ENCODE measurements at places on chromosomes 13 and 19. TPM values are rescaled to one million over a fixed set of nuclear protein-coding genes. Genes with fewer than 3 reads are reported as not detected.

Gene MIA
- 7.9 TPM for total RNA-seq

Gene MBD3L2
- total RNA-seq = not detected

DNA sequence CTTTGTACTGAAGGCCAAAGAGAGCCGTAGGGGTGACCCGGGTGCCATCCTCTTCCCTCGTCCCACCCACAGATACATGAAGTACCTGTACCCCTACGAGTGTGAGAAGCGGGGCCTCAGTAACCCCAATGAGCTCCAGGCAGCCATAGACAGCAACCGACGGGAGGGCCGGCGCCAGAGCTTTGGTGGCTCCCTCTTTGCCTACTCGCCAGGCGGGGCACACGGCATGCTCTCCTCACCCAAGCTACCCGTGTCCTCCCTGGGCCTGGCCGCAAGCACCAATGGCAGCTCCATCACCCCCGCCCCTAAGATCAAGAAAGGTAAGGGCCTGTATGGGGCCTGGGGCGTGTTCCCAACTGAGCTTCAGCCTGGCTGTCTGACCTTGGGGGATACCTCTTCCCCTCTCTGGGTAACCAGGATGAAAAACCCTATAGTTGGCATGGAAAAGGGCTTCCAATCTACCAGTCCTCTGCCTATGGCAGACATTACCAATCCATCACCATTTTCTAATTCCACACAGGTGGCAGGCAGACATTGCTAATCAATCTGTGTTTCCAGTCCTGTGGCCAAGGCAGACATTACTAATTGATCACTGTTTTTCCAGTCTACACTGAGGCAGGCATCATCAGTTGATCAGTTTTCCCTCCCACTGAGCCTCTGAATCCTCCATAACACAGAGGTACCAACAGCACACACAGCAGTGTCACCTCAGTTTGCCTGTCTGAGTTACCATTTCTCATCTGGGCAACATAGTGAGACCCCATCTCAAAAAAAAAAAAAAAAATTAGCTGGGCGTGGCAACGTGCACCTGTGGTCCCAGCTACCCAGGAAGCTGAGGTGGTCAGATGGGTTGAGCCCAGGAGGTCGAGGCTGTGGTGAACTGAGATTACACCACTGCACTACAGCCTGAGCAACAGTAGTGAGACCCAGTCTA lies 19.1 kb upstream of the WDR18 start:
- H3K36me3 ChIP-seq = peaks cover 78% of the 10 kb centered on the region
- H3K4me3 ChIP-seq = no peak overlapping the region
- no peak overlapping the region for H3K27ac ChIP-seq
- no peak for DNase-seq
- H3K4me1 ChIP-seq = peaks cover 9% of the 10 kb centered on the region
- no peaks in the 10 kb centered on the region for H3K27me3 ChIP-seq

DNA sequence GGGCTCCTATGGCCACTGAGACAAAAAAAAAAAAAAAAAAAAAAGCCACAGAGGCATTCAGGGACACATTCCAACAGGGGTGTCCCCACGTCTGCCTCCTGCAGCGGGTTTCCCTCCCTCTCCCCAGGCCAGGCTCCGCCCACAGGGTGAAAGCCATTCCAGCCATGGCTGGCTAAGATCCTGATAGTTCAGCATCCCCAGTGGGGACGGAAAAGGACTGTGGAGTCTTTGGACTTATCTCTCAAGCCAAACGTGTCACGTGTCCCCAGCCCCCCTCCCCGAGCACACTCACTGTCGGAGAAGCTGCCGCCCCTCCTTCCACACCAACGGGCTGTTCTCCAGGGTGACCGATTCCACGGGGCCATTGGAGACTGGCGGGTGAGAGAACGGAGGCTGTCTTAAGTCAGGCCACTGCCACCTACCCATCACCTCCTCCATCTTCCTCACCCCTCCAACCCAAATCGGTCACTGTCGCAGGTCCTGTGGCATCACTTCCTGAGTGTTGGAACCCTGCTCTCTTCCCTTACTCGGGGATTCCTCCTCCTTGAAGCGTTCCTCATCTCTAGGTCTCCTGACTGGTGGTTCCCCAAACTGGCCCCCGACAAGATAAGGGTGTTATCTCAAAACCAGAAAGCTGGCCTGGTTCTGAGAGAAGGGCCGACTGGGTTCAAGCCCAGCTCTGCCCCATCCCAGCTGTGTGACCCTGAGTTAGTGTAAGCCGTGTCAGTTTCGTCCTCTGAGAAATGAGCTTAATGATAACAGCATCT lies 9.1 kb upstream of the FKRP start:
- peaks cover 81% of the 10 kb centered on the region for H3K36me3 ChIP-seq
- no peak overlapping the region for H3K4me3 ChIP-seq

- H3K4me3 ChIP-seq = peak overlapping the region; percentile 97
- no peak for DNase-seq
- no peaks in the 10 kb centered on the region for H3K27me3 ChIP-seq
- peaks cover 48% of the 10 kb centered on the region for H3K4me1 ChIP-seq
- H3K36me3 ChIP-seq = peaks cover 28% of the 10 kb centered on the region
Observed at GRCh38 chr19:12802267-12803106, 618 bp downstream of the THSD8 start.
